Choroid plexus epithelial cell (primary cell): ENCODE measurements at places on chromosomes 1 and 21.

DNA sequence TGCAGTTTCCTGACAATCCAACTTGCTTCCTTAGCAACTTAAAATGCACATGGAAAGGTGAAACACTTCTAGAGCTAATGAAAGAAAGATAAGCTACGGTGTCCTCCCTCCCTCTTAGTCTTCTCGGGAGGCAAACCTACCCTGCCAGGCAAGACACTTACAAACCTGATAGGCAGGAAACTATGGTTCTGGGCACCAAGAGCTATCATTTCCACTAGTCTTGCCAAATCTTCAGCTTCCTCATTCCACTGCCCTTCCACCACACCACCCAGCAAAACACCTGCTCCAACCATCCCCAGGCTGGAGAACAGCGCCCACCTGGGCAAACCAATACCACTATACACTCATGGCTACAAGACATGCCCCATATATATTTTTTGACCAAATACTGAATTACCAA lies 15.2 kb downstream of the NDC1 start:
- DNase-seq: no peak

GRCh38 chr1:43068911-43069310 lies 103.2 kb downstream of the EBNA1BP2 start:
- no peak for DNase-seq

GRCh38 chr1:62185677-62186076 lies 9.0 kb upstream of the L1TD1 start:
- no peak for DNase-seq

GRCh38 chr1:111274653-111275052 lies 16.0 kb upstream of the CHIA start:
- DNase-seq: no peak

- no peak for DNase-seq
Measured at GRCh38 chr1:163085904-163086268, 16.7 kb downstream of the RGS4 start.

- no peak for DNase-seq
Measured at GRCh38 chr1:33167650-33168447, 14.0 kb downstream of the TRIM62 start.

DNA sequence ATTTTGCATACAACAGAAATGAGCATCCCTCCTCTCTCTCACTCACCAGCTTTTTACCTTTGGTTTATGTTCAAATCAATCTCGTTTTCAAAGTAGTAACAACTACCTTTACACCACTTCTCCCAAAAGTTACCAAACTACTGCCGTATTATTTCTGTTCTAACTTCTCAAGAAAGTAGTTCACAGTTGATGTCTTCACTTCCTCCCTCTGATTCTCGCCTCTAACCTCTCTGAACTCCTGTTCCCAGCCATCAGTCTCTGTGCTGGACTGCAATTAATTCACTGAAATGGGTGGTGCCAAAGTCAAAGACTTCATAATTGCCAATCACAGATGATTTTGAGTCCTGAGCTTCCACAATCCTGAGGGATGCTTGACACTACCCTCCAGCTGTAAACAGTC lies 54.0 kb downstream of the ZNF281 start:
- DNase-seq: no peak

DNA sequence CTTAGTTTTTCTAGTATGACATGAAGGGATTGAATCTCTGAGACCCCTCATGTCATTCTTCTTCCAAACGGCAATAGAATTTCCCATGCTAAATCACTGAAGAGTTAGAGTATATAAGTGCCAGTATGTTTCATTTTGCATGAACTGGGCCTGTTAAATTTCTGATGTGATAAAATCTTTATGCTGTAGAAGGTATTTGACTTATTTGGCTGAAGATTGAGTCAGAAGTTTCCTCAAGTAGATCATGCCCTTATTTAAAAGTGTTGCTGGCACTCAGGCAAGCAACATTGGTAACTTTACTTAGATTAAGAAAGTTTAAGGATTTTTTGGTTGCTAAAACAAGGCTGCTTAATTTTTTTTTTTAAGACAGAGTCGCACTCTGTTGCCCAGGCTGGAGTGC lies 13.3 kb downstream of the ATF6 start:
- no peak for DNase-seq

- peak; percentile 84 for DNase-seq
Measured at GRCh38 chr1:25711555-25712298, 88.3 kb upstream of the SELENON start.

DNA sequence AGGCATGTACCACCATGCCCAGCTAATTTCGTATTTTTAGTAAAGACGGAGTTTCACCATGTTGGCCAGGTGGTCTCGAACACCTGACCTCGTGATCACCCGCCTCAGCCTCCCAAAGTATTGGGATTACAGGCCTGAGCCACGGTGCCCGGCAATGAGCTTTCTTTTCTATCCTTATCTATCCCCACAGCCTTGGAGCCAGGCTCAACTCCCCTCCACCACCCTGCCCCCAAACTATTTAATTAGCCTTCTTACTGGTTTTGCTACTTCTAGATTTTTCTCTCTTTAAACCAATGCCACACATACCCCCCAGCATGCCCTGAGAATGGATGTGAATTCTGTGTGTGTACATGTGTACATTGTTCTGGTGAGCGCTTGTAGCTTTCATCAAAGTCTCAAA lies 5.7 kb upstream of the VANGL2 start:
- DNase-seq: no peak

GRCh38 chr1:113109908-113110554 lies 37.0 kb downstream of the LRIG2 start:
- peak; percentile 97 for DNase-seq

GRCh38 chr1:115717541-115717940 lies 51.0 kb downstream of the CASQ2 start:
- DNase-seq: peak; percentile 77

DNA sequence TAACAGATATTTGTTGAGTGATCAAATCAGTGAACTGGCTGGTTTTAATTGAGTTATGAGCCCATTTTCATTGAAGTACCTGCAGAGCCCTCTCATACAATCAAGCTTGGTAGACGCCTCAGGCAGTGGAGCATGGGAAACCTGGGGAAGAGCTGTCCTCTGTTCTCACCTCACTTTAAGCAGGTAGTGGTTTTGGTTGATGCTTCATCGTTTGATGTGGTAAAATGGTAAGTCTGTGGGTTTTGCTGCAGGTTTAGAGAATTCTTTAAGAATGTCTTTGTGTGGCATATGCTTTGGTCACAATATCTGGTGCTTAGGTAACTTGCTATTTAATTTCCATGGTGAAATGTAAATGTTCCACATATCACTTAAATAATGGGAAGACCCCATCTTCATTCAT lies 10.0 kb downstream of the LAMC1 start:
- DNase-seq: no peak

DNA sequence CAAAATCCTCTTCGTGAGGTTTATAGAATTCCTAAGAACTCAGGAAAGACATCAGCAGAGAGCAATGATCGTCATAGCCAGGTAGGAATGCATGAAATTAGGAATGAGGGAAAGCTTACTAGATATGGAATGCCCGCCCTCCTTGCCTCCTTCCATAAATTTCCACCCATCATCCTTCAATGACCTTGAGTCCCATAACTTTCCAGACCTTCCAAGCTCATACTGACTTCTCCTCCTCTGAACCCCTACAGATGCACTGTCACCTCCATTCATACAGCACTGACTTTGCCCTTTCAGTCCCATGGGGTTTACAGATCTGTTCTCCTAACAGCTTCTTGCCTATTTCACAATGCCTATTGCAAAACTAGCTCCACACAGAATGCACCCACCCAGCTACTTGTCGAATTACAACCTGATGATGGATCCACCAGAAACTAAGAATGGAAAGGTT lies 23.8 kb upstream of the PPP1R15B start:
- peak; percentile 84 for DNase-seq

DNA sequence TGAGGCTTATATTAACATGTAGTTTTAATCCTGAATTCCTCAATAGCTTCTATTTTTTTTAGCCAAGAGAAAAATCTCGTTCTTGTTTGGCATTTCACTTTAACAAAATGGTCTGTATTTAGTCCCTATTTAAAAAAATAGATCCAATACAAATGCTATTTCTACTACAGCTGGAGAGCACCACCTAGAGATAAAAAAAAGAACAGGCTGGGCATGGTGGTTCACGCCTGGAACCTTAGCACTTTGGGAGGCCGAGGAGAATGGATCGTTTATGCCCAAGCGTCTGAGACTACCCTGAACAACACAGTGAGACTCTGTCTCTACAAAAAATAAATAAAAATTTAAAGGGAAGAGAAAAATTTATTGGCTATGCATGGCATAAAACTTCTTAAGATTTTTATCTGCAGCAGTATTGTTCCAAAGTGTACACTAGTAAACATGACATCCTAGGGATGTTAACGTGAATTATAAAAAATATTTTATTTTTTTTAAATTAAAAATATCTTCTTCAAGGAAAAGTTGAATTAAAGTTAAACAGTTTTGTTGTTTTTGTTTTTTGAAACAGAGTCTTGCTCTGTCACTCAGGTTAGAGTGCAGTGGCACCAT lies 4.4 kb downstream of the ST7L start:
- peak; percentile 82 for DNase-seq

DNA sequence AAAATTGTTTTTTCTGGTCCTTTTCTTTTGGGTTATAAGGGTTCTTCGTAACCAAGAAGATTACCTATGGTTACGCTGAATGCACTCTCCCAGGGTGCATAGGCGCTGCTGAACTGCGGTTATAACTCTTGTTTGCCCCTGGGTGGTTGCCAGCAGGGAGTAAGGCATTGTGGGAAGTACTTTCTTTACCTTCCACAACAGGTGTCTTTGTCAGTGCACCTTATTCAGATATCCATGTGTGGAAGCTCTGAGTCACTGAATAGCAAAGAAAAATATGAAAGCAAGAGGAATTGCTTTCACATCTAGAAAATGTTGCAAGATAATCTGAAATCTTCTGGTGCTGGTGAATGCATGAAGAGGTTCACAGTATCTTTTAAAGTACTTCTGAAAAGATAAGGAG lies 124.4 kb upstream of the CACYBP start:
- no peak for DNase-seq

DNA sequence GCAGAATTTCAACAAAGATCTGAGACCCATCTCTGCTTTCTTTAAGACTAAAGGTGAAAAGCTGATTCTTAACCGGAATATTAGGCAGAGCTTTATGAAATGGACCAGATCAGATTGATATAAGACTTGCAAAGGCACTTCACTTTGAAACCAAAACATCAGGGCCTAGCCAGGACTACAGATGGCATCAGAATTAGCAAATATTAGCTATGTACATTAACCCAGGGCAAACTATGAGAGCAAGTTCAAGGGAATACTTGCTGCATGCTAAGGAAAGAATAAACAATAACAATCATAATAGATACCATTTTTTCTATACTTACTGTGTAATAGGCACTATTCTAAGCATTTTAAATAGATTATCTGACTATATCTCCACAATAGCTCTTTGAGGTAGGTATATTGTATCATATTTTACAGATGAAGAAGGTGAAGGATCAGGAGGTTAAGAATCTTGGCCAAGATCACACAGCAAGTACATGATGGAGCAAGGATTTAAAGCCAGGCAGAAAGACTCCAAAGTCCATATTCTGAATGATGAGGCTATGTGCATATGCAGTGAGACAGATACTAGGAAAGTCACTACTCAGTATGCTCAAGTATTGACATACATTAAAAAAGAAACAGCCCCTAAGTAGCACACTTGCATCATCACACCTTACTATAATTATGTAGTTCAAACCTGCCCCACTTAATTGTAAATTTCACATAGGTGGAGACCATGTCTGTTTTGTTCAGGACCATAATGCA lies 209.3 kb upstream of the PKN2 start:
- no peak for DNase-seq

GRCh38 chr1:81129366-81129765 lies 671.4 kb upstream of the ADGRL2 start:
- DNase-seq: no peak

DNA sequence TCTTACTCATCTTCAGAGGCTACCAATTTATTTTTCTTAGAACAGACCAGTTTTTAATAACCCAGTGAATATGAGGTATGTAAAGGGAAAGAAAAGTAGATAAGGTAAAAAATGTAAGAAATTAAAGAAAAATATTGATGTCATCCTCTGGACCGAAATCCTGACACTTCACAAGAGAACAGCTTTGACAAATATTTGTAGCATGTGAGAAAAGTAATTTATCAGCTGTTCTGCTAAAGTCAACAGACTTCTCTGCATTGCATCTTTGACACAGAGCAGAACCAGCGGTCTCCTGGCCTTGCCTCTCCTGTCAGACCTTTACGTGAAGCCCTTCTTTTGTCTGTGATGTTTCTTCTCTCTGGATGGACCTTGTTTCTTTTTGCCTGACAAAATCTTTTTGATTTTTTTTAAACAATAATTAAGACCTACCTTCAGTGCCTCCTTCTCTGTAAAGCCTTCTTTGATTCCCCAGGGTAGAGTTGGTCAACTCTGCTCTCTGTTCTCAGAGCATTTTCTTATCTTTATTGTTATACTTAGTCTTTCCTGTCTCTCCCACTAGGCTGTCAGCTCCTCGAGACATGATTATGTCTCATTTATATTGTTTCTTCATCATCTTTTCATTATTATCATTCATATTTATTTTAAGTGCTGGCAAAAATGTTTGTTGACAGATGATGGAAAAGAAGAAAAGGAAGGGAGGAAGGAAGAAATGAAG lies 35.4 kb downstream of the RGS4 start:
- no peak for DNase-seq

DNA sequence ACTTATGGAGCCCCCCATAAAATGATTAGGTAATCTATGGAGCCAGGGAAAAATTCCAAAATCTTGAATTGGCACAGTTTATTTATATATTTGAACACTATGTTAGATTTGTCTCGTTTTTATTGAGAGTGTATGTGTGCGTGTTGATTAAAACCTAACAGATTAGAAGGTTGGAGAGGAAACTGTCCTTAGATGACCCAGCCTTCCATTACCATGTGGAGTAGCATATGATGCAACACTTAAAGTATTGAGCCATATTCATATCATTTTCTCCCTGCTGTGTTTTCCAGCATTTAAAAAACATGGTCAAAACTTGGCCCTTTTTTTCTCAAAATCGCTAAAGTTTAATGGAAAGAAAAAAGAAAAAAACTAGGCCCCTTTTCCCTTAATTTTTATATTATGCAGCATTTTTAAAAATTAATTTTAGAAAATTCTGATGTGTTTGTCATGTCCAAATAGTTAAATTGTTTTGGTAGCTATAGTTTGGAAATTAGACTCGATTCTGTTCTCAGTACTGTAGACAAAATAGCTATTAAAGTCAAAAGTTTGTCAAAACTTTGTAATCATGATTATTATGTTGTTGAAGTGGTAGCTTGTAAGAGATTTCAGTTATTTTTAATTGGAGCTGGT lies 2.3 kb downstream of the LRRC8D start:
- peak; percentile 79 for DNase-seq

DNA sequence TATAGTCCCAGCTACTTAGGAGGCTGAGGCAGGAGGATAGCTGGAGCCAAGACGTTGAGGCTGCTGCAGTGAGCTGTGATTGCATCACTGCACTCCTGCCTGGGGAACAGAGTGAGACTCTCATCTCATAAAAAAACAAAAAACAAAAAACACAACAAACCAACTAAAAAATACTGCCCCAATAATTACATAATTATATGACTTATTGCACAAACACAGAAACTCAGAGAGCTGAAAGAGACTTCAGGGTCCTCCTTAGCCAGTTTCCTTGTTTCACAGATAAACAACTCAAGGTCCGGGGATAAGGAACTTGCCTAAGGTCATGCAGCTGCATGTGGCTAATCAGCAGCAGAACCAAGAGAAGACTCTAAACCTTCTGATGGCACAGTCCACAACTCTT lies 11.9 kb downstream of the EXTL2 start:
- peak; percentile 28 for DNase-seq
